ENCODE measurements at places on chromosomes 7 and 10.
A peak's percentile ranks its signal among the peaks of the same experiment; 100 is the strongest.

- no peak for DNase-seq
These were observed 20.0 kb downstream of the GLI3 start for GRCh38 chr7:42217053-42217452.

GRCh38 chr7:131501422-131501821 lies 55.0 kb downstream of the PODXL start:
- DNase-seq: no peak

GRCh38 chr7:69963393-69963792 lies 365.1 kb downstream of the AUTS2 start:
- DNase-seq: no peak

- no peak for DNase-seq
These were observed 161.6 kb upstream of the PRSS1 start for GRCh38 chr7:142587578-142588191.

GRCh38 chr7:739983-740942 lies 13.2 kb upstream of the PRKAR1B start:
- no peak for DNase-seq

DNA sequence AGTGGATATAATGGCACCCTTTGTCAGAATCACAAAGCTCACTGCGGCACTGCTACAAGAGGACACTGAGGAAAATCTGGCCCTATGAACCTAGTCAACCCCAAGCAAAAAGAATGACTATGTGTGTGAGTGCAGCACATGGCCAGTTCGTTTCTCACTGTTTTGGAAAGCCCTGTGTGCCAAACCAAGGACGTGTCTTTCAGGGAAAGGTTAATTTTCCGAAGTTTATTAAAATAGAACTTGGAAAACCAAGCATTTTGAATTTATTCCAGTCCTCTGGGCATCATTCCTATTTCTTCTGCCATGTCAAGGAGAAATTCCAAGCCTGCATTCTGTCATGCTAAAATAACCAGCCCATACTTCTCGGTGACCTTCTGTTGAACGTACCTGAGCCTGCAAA lies 471.8 kb downstream of the PLXDC2 start:
- DNase-seq: no peak

DNA sequence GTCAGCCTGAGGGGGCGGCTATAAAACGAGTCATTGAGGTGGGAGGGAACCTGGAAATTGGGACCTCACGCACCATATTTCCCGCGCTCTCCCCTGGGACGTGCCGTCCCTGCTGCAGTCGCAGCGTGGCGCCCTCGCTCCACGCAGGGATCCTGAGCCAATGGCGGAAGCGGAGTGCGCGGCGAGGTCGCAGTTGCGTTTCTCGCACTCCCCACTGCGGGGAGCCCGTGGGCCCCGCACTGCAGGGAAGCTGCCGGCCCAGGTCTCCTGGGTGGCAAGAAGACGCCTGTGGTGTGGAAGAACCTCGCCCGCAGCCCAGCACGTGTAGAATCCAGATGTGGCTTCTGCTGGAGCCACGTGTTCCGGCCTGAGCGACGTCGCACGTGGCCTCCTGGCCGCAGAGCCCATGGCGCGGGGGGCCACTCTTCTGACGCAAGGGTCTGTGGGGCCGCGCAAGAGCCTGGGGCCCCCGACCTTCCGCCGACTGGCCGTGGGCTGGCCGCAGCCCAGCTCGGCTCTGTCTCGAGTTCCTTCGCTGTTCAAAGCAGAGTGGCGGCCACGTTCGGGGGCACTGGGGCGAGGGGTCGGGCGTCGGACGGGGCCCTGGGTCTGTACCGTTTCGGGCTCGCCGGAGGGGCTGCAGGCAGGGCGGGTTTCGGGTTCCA lies 26.4 kb downstream of the HIF1AN start:
- DNase-seq: peak; percentile 89

DNA sequence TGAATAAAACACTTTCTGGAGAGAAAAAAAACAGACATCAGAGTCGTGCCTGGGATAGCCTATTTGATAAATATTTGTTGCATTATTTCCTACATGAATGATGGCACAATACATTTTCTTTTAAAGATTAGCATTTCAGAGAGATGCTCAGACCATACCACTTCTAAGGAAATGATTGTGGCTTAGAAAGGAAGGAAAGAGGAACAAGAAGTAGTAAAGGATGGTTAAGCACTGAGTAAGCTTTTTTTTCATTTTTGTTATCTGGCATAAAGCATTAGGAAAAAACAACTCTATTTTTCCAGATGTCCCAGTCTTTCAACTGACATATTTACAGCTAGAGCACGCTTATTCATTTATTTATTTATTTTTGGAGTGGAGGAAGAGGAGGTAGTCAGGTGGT lies 258.8 kb upstream of the TEX47 start:
- DNase-seq: no peak

DNA sequence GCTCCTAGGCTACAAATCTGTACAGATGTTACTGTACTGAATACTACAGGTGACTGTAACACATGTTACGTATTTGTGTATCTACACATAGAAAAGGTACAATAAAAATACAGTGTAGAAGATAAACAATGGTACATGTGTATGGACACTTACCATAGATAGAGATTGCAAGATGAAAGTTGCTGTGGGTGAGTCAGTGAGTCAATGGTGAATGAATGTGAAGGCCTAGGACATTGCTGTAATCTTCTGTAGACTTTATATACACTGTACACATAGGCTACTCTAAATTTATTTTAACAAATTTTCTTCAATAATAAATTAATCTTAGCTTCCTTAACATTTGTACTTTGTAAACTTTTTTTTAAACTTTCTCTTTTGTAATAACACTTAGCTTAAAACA lies 205.6 kb downstream of the RNLS start:
- no peak for DNase-seq

DNA sequence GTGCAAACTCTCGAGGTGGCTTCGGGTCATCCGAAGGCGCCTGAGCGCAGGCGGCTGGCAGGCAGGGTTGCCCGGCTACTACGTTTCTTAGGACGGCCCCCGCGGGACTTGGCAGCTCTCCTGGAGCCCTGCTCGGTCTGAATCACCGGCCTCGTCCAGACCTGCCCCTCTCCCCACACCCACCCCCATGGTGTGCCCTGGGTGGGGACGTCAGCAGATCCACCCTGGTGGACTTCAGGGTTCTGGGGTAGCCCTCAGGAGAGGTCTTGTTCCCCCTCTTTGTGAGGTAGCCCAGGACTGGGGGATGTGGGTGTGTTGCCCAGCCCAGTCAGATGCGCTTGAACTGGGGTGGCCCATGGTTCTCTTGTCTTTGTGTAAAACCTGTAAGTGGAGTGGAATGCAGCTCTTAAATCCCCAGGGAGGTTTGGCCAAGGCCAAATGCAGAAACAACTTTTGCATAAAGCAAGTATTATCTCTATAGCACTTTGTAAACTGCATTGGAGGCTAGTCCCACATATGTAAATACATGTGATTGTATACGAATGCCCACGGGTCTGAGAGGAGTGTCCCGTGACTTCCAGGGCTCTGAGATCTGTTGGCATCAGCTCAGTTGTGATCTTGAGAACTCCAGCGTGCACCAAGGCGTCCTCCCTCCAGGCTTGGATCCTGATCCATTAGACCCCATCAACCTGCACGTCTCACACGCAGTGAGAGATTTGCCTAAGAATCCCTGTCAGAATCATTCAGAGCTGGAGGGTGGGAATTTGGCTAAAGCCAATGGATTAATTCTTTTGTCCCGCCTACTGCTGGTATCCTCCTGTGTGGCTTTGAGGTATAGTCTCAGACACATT lies 1.8 kb downstream of the PFKFB3 start:
- DNase-seq: no peak

- no peak for DNase-seq
These were observed 285.1 kb downstream of the CCSER2 start for GRCh38 chr10:84613336-84614021.

- DNase-seq: no peak
These were observed 291.0 kb upstream of the C7orf33 start for GRCh38 chr7:148299350-148300276.

- DNase-seq: no peak
These were observed 247.4 kb upstream of the ETV1 start for GRCh38 chr7:14236834-14237233.

- no peak for DNase-seq
These were observed 117.6 kb upstream of the TCF7L2 start for GRCh38 chr10:112832361-112832878.

DNA sequence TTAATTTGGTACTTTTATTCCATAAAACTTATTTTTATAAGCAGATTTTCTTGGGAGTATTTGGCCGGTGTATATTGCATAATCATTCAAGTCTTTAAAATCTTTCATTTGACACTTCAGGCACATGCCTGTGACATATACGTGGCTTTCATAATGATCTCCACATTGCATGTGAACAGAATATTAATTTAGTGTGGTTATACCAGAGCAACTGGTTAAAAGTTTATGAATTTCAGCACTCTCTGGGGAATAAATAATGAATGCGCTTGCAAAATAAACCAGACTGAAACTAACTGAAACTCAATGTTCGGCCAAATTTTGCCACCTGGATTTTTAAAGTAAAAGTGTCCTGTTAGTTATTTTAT lies 242.3 kb downstream of the GLI3 start:
- DNase-seq: no peak

DNA sequence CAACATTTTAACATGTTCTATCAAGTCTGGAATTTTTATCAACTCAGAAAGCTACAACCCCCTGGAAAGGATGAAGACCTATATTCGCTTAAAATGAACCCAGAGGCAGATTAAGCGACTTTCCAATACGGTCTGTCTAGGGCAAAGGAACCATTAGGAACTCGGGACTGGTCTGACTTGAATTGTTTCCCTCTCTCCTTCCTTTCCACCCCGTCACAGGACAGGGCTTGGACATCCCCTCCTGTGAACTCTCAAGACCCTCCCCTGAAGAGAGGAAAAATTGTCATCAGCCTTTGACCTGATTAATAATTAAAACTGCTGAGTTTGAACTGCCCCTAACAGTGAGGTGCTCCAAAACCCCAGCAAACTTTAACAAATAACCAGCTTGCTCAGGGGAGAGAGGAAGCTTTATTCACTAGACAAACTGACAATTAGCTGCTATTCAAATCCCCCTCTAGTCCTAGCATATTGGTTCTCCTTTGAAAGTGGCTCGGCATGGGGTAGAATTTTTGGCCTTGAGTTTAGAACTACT lies 22.6 kb upstream of the SLF2 start:
- DNase-seq: no peak

DNA sequence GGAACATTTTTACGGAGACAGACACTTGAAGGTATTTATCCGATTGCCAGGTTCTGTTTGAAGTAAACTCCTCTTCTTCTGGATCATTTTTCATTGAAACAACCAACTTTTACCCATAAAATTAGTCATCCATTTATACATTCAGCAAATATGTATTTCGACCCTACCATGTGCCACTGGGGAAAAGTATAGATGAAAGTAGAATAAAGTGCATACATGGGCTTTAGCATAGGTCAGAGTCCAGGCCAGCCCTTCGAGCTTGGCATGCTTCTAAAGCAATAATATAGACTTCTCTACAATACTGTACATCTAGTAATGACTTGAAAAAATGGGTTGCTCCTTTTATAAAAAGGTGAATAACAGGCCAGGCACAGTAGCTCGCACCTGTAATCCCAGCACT lies 10.1 kb downstream of the SLC25A16 start:
- DNase-seq: no peak

DNA sequence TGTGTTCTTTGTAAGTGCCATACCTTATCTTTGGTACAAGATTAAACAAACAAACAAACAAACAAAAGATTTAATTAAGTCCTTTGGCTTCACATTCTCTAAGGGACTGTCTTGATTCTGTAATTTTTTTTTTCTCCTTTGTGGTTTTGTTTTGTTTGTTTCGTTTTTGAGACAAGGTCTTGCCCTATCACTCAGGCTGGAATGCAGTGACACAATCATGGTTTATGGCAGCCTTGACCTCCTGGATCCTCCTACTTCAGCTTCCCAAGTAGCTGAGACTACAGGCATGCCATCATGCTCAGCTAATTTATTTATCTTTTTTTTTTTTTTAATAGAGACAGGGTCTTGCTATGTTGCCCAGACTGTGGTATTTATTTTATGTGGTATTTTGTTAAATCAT lies 165.8 kb downstream of the LRRC4 start:
- DNase-seq: no peak

DNA sequence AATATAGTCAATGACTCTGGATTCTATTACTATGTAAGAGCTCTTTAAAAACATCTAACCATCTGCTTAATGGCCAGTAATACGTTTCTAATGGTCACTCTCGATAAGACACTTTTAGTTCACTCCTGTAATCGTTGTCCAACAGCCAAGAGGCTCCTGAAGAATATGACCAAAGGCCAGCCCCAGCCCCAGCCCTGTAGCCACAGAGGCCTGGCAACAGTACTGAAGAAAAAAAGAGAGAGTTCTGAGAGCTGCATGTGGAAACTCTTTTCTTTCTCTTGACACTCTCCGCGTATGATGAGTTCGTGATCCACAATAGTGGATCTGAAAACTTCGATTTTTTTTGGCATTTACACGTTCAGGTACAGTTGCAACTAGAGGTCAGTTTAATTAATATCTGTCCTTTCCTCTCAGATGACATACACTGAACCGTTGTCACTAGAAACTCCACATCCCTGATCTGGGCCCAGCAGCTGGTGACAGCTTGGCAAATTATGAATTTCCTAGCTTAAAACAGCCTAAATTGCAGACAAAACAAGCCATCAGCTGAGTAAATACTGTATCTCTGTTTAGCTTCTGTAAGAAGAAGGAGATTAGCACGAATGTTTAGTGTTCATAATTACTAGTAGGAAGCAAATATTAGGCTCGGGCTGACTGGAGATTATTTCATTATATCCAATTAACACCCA lies 456.7 kb downstream of the LRMDA start:
- no peak for DNase-seq

DNA sequence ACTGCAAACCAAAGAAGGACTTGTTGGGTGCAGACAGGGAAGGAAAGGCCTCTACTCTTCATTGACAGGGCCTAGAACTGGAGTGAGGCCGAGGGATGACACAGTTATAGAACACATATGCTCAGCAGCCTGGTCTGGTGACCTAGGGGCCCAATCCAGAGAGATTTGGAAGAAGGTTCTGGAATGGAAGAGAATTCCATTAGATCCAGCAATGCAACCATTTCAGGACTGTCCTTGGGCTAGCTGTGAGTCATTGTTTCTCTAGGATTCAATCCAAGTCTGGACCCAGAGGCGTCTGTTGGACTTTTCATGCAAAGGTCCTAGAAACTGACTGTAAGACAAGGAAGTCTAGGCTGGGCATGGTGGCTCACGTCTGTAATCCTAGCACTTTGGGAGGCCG lies 59.2 kb downstream of the WIPF3 start:
- DNase-seq: no peak

DNA sequence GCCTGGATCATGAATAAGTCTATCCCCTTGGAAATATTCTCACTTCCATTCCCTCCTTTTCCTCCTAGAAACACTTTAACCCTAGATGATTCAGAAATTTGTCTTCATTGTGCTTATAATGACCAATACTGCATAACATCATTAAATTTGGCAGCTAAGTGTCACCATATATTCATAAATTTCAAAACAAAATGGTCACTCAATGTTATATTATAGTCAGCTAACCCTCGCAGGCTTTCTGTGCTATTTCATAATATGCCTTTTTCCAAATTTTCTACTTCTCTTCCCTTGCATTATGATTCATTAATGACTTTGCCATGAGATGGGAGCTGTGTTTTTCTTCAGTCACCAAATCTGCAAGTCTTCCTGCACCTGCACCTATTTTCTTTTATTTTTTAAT lies 308.3 kb upstream of the AKR1E2 start:
- no peak for DNase-seq
